Heart right ventricle (tissue), 16 donors: ENCODE measurements at places on chromosomes 2 and 18. TPM values are rescaled to one million over a fixed set of nuclear protein-coding genes. Genes with fewer than 3 reads are reported as not detected.

- DNase-seq, result no peak
Observed at GRCh38 chr18:35247412-35248249, 6.8 kb downstream of the ZNF397 start.

GRCh38 chr2:188345426-188345825, 53.8 kb downstream of the GULP1 start:
- no peak for DNase-seq

DNA sequence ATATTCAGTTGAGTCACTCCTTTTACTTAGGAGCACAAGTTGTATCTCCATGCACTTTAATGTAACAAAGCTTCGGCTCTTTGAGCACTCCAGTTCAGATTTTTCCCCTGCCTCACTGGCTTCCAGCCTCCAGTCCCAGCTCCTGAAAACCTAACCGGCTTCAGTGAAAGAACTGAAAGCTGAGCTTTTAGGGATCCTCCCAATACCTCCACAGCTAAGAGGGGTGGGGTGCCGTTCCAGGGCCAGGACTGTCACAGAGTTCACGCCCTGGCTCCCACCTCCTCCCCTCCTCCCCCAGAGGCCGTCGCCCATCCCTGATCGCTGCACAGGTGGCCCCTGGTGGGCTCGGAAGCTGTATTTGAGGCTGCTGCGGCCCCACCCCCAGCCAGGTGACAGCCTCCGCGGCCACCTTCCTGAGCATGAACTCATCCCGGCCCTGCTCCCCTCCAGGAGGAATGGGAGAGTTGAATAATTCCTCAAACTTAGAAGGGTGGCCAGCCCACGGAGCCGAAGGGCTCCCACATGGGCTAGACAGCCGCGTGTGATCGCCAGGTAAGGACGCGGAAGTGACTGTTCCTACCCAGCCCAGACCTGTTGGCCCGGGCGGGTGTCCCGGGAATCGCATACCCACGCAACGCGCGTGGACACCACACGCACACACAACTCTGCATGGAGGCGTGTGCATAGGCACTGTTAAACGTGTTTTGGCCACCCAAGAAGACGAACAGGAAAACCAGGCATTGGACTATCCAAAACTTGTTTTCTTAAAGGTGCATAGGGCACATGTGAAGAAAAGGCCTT, 1.8 kb downstream of the MYO5B start:
- no peak for DNase-seq

- DNase-seq, result no peak
Observed at GRCh38 chr2:161119483-161119882, 40.7 kb upstream of the TANK start.

DNA sequence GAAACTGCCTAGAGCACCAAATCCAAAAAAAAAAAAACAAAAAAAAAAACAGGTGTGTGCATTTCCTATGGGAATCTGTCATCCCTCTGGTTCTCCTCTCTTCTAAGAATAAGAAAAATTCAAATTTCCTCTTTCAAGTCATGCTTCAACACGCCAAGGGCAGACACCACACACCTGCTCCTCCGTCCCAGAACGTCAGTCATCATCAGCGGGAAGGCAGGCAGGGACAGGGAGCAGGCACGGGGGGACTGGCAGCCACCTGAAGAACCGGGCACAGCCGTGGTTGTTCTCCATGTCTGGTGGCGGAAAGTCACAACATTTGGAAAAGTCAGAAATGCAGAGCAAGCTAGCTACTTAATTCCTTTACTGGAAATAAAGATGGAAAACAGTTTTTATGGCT, 214.8 kb downstream of the IKZF2 start:
- no peak for DNase-seq

- DNase-seq, result no peak
Observed at GRCh38 chr18:55552526-55553189, 35.3 kb downstream of the TCF4 start.

- DNase-seq, result no peak
Observed at GRCh38 chr2:159206736-159207380, 79.6 kb downstream of the WDSUB1 start.

- DNase-seq, result peak; percentile 59
Observed at GRCh38 chr18:76351961-76352581, 143.0 kb downstream of the ZNF516 start.

GRCh38 chr2:230267059-230267458, 41.5 kb downstream of the SP140 start:
- DNase-seq, result no peak

DNA sequence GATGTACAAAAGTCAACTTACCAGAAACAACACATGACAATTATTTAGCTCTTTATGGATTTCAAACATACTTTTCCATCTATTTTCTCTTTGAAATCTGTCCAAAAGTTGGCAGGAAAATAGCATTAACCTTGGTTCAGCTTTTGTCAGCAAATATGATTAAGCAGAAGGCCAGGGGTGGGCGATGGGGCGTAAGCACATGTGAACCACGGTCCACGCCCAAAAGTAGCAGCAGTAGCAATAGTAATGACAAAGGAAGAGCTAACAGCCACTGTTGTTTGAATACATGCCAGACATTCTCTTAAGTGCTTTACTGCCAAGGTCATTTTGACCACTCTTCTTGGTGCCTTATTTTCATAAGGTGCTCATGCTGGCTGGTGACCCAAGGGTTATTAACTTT, 73.5 kb downstream of the ANTXR1 start:
- DNase-seq, result no peak

GRCh38 chr2:240200230-240201051, 60.0 kb upstream of the OTOS start:
- DNase-seq, result no peak

GRCh38 chr2:174062934-174063333, 97.8 kb upstream of the SP3 start:
- no peak for DNase-seq

GRCh38 chr18:45320724-45321123, 294.6 kb upstream of the SLC14A2 start:
- no peak for DNase-seq

- no peak for DNase-seq
Observed at GRCh38 chr18:60070631-60071030, 170.8 kb downstream of the PMAIP1 start.

DNA sequence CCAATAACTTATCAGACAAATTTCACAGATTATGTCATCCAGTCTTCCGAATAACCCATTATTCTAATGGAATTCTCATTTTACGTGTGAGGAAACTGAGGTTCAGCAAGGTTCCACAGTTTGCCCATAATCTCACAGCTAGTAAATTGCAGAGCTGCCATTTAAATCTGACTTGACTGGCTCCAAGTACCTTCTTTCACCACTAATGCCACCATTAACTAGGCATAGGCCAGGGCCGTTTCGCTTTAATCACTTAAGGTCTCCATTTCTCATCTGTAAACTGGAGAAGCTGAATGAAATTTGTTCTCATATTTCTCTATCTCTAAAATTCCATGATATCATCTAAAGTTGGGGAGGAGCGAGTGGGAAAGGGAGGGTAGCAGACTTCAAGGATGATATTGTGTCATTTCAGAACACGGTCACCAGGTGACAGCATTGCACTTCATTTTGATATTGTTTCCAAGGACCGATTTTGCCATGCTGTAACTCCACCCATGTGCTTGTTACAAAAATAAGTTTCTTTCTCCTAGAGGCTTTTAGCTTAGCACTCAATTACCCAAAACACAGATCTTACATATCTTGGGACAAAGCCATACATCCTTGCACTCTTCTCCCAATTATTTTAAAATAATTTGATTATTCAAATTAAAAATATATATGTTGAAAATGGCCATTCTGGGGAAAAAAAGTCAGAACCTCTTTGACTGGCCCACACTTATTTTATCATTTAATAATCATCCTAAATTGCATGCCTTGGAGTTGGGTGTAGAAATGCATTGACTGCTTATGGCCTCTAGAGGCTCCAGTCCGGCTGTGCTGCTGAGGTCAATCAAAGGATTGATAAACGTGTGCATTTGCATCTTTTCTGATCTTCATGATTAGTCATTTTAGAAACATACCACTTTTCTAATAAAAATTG, 123.8 kb downstream of the AKAIN1 start:
- DNase-seq, result peak; percentile 6

DNA sequence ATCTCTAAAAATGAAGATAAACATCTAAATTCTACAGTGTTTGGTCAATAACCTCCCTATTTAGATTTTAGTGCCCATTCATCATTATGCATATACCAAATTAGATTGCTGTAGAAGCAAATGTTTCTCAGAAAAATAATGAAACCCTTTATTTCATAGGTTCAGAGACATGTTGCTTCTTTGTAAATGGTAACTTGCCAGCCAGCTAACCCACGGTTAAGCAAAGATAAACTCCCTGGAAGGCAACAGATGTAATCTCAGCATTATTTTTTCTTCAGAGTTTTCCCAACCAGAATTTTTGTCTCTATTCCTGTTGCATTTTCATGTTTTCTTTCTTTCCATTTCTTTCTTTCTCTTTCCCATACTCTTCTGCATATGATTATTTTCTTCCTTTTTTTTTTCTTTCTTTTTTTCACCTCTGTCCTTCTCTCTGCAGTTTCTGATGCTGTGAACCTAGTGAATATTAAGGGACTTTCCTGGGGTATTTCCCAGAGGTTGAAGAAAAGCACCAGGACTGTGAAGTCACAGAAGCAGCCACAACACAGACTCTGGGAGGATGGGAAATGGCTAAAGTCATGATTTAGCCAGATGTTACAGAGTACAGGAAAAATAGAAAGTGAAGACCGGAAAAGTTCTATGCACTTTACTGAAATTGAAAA, 50.0 kb upstream of the DSG1 start:
- DNase-seq, result no peak

DNA sequence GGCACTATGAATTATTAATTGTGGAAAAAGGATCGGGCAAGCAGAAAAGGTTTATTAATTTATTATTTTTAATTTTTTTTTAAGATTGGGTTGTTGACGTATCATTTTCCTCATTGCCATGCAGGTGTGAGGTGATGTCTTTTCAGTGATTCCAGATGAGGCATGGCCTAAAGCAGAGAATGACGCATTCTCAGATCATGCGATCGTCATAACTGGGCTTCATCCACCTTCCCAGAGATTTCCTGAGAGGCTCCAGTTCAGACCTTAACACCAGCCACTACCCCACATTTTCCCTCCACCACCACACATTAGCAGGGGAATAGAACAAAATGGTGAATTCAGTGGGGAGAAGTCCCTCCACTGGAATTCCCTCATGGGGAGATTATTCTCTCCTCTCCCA, 518.4 kb upstream of the SPHKAP start:
- DNase-seq, result no peak

- DNase-seq, result peak; percentile 12
Observed at GRCh38 chr2:189254268-189254883, 74.8 kb upstream of the COL5A2 start.

DNA sequence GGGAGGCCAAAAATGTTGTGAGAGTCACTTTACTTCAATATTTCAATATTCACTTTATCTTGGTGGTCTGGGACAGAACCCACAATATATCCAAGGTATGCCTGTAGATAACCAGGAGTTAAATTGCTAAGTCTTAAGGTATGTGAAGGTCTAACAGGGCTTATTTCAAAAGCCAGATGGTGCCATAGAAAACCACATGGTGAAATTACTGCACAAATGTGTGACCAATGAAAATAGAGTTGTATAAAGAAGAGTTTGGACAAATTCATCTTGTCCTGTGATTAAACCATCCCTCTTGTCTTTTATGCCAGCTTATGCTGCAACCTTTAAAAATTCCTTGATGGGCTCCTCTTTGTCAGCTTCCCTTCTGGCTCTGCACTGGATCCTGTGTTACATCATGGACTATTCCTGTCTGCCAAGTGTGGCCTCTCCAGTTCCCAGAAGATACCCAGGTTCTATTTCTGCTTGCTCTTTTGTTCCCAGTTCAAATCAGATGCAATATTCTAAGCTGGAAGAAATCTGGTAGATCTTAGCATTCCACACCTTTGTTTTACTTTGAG, 46.8 kb downstream of the ANTXR1 start:
- DNase-seq, result no peak

DNA sequence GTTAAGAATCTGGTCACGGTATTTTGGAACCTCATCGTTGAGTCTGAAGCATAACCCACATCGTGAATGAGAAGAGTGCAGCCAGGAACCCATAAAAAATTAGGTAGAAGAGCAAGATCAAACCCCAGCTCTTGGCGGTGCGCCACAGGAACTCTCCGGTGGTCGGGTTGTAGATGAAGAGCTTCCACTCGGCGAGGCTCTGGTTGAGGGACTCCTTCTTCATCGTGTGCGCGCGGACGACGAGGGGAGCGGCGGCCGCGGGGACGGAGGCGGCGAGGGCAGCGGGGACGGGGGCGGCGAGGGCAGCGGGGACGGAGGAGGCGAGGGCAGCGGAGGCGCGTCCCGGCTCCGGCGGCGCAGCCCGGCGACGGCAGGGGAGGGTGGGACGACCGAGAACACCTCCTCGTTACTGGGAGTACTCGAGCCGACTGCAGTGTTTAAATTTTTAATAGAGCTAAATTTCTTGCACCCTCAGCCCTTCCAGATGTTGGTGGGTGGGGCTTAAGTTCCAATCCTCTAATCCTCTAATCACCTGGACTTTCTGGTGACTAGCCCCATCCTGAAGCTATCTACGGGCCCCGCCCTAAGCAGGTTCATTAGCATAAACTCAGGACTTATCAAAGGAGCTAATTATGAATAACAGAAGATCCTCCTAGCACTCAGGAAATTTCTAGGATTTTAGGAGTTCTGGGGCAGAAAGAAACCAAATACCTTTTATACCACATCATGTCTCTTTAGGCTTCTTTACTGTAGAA, 20.4 kb upstream of the PAPOLG start:
- no peak for DNase-seq

GRCh38 chr2:137826373-137827372, 137.6 kb upstream of the HNMT start:
- DNase-seq, result no peak

GRCh38 chr2:74252036-74252435, 53.6 kb downstream of the MTHFD2 start:
- DNase-seq, result no peak

DNA sequence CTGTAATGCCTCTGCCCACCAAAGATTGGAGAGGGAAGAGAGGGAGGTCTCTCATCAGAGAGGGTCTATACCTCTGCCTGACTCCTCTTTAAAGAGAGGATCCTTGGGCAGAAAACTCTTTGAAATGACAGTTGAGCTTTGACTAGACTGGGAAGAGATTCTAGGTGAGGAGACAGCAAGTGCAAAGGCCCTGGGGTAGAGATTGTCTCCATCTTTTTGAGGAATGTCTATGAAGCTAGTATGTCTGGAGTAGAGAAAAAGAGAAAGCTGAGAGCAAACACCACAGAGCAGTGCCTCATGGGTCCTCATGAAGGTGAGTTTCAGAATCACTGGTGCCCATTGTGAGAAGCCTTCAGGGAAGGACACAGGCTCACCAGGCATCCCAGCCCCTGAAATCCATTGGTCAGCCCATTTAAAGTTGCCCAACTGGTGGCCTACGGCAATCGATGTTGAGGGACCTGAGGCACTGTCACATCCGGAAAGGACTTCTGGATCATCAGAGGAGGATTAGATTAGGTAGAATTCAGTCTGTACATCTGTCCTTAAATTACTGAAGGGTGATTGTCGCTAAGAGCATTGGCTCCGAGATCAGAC, 31.5 kb downstream of the LBH start:
- DNase-seq, result no peak

GRCh38 chr2:193141998-193142397, 947.3 kb upstream of the TMEFF2 start:
- DNase-seq, result no peak

- DNase-seq, result no peak
Observed at GRCh38 chr18:13545514-13545913, 180.8 kb downstream of the FAM210A start.

The ANTXR1 gene
- 23.1 TPM for total RNA-seq

The PDE6D gene
- total RNA-seq, result 18.7 TPM

The MARCHF7 gene
- total RNA-seq, result 95.3 TPM

The PRKAG3 gene
- total RNA-seq, result not detected

The DCC gene
- total RNA-seq, result 0.11 TPM

The KIAA2012 gene
- total RNA-seq, result not detected

The PFN4 gene
- total RNA-seq, result not detected

The DIS3L2 gene
- 15.2 TPM for total RNA-seq
